Panc1 (cell line): ENCODE measurements at places on chromosomes 12 and 14. TPM values are rescaled to one million over a fixed set of nuclear protein-coding genes. Genes with fewer than 3 reads are reported as not detected.

Gene LHX5
- not detected for total RNA-seq

Gene A2M
- 2.1 TPM for total RNA-seq

DNA sequence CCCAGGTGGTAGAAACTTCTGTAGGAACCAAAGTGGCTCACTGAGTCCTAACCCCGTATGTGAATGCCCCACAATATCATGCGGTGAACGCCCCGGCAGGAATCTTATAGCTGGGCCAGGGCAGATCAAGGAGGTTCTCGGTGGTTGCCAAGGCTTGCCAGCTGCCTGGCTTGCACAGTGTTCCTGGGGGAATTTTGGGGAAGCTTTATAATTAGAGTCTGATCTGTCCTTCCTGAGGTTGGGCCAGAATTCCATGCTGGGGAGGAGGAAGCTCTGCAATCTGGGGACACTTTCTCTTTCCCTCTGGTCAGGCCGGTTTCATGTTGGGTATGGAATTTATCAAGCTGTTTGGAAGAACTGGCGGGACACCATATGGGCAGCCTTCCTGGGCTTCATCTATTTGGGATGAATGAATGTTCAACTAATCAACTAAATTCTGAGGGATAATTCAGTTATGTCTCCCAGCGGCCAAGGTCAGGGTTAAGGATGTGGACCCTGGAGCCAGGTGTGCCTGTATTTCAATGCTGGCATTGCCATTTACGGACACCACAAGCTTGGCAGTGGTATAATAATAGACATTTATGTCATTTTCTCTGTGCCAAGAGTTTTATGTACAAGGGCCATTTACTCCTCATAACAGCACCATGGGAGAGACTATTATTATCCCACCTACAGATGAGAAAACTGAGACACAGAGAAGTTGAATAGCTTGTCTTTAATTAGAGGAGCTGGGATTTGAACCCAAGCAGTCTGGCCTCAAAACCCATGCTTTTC lies 54.3 kb downstream of the SVOP start:
- DNase-seq: no peak

DNA sequence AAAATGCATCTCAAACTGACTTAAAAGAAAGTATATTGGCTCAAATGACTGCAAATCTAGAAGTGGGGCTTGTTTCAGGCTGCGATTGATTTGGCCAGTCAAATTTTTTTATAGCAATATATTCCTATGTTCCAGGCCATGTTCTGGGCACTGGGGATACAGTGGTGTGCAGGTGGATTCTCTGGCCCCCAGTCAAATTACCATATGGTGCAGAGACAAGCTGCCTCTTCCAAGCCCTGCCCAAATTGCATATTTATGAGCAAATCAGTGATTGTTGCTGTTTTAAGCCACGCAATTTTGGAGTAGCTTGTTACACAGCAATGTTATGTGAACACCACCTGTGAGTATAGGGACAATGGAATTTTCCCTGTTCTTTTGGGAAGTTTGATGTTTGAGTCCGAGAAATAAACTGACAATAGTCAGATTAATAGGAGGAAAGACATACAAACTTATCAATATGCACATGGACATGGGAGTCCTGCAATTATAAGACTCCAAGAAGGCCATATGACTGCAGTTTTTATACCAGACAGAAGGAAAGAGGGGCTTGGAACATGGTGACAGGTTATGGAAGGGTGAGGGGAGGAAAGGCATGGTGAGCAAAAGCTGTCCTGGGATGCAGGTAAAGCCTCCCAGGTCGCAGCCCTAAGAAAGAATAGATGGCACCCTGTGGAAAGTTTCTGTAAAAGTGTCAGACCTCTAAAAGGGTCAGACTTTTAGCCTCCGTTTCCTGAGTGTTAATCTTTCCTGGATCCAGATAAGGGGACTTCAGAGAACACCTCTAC lies 13.1 kb upstream of the CRY1 start:
- no peak for DNase-seq

GRCh38 chr14:55131370-55132137 lies 2.5 kb downstream of the LGALS3 start:
- no peak for DNase-seq

- DNase-seq: no peak
These were observed 82.9 kb upstream of the DYNC1H1 start for GRCh38 chr14:101881426-101881825.

DNA sequence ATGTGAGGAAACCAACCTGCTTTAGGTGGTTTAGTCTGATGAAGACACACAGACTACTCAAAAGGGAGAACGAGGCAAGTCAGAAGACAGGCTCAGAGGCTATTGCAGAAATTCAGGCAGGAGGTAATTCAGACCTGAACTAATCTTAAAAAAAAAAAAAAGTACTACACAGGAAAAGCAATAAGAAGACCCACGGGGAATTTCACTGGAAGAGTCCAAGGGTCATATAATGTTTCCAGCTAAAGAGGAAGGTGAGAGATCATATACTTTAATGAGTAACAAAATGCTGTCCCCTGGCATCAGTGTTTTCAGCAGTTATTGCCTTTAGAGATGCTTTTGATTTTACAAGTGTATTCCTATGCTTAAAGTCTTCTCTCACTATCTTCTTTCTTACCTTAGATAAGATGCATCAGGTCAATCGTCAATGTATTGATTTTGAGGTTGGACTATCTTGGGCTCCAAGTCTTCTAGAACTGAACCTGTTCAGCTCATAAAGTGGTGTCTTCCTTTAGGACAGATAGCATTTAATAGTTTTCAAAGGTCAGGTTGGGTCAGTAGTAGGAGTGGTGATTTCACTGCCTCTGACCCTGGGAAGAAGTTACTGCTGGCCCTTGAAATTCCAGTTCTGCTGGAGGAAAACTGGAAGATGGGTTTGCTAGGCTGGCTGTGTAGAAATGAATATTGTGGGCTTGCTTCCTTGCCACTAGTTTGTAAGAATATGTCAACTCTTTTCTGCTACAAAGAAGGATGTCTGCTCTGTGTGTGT lies 60.0 kb downstream of the FAR2 start:
- DNase-seq: no peak

GRCh38 chr12:69578283-69578682 lies 7.0 kb upstream of the CCT2 start:
- DNase-seq: no peak

GRCh38 chr12:7161327-7161726 lies 28.2 kb upstream of the PEX5 start:
- DNase-seq: no peak

DNA sequence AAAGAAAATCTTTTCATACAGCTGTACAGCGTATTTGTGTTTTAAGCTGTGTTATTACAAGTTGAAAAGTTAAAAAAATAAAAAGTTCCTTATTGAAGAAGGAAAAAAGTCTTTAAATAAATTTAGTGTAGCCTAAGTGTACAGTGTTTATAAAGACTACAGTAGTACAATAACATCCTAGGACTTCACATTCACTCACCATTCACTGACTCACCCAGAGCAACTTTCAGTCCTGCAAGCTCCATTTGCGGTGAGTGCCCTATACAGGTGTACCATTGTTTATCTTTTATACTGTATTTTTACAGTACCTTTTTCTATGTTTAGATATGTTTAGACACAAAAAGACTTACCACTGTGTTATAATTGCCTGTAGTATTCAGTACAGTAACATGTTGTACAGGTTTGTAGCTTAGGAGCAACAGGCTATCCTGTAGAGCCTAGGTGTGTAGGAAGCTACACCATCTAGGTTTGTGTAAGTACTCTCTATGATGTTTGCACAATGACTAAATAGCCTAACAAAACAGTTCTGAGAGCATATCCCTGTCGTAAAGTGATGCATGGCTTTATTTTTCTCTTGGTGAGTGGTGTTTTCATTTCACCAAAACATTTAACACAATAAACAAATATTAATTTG lies 275.2 kb downstream of the DACT1 start:
- DNase-seq: no peak

DNA sequence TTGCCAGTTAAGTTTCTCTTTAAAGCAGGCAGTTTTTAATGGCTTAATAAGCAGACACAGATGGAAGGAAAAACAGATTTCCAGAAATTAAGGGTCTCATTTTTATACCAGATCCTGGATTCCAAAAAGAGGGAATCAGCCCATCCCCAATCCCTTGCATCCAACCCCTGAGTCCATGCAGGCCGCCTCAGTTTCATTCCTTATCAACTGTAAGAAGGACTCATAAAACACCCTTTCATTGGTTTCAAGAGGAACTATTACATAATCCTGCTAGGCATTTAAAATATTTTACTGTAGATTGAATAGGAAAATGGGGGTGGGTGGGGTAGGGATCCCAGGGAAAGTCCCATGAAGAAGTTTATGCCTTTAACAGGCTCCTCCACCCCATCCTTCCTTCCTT lies 9.4 kb downstream of the CCDC184 start:
- DNase-seq: no peak

DNA sequence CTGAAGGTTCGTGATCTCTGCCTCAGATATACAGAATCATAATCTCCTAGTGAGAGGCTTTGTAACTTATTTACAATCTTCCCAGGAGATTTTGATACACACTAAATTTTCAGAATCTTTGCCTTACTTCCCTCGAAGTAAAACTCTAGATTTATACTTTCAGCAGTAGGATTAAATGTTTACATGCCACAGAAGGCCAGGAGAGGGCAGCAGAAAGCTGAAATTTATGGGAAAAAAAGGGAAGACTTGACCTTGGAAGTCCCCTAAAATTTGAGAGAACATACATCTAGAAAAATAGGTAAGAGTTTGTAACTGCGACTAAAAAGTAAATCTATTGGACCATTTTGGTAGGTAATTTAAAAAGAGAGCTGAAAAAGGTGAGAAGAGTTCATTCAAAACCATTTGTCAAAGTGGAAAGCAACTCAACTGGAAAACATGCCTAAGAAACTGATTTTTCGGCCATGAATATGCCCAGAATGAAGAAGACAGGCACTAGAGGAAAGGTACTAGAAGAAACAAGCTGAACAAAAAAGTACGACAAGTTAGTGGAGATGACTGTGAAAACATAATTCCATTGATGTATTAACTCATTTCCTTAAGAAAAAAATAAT lies 242.0 kb upstream of the MDGA2 start:
- DNase-seq: no peak

GRCh38 chr12:41530441-41530840 lies 342.3 kb downstream of the PDZRN4 start:
- no peak for DNase-seq

- no peak for DNase-seq
These were observed 12.5 kb upstream of the FIGNL2 start for GRCh38 chr12:51860986-51861385.

GRCh38 chr12:48013287-48013686 lies 9.0 kb upstream of the COL2A1 start:
- no peak for DNase-seq
